ENCODE measurements at places on chromosomes 16 and 17.
A peak's percentile ranks its signal among the peaks of the same experiment; 100 is the strongest.

DNA sequence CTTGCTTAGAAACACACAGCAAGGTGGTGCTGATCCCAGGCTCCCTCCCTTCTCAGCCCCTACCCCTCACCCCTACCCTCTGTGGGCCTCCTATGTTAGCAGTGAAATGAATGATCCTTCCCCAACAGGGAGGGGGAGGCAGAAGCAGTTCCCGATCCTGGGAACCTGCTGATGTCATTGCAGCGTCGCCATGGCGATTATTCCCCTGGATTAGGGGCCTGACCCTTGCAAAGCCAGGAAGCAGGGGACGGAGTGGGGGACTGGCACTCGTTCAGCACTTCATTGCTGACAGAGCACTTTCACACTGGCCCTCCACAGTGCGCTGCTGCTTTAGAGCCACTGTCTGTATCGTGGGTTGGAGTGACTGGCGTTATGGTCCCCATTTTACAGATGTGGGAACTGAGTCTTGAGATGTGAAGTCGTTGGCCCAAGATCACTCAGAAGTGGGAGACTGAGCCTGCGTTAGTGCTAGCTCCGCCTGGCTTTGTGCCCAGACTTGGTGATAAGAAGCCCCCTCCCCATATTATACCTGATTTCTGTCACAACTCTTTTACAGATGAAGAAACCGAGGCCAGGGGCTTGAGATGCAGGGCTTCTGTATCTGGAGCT, 26.6 kb downstream of the LASP1 start:
- DNase-seq: no peak

DNA sequence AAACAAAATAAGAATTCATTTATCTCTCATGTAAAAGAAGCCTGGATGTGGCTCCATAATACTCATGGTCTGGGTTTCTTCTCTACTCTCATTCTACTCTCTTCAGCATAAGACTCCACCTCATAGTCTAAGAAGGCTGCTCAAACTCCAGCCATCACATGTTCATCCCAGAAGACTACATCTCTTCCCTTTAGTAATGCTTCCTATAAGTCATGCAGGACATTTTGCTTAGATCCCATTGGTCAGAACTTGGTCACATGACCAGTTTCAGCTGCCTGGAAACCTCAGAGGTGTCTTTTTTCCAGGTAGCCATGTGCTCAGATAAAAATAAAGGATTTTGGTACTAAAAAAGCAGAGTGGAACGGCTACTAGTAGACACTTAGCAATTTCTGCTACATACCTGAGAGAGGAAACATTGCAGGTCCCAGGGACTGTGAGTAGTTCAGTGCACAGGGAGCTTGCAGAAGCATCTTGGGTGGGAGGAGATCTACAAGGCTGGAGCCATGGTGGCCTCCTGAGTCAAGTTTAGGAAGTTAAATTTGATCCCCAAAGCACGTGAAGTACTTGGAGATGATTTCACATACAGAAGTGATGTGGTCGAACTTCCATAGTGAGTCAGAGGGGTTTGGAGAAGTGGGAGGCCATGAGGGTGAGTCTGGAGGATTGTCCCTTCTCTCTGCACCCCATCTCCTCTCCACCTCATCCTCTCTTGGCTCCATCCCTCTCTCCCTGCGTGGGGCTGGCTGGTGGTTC, 110.2 kb downstream of the CCDC182 start:
- DNase-seq: no peak

DNA sequence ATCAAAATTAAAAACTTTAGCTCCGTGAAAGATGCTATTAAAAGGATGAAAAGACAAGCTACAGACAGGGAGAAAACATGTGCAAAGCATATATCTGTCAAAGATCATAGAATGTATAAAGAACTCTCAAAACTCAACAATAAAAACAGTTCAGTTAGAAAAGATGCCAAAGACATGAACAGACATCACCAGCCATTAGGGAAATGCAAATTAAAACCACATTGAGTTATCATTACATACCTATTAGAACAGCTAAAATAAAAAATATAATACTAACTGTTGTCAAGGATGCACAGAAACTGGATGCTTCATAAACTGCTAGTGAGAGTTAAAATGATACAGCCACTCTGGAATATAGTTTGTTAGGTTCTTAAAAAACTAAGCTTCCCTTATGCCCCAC, 58.8 kb downstream of the NFATC3 start:
- DNase-seq: no peak

DNA sequence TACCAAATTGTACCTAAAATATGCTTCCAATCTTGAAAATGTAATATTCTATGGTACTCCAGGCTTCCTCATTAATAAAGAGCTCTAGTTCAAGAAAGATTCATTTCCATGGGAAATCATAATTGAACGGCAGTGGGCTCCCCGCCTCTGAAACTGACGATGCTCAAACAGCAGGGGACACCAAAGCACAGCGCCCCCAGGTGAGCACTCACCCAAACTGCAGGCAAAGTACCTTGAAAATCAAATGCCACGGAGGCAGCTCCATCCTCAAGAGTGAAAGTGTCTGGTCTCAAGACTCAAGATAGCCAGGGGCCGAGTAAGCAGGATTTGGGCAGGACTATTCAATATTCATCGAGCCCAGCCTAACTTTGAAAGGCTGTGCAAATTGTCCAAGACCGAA, 217.4 kb upstream of the TNRC6C start:
- DNase-seq: no peak

GRCh38 chr17:4769628-4770027, 2.1 kb upstream of the TM4SF5 start:
- DNase-seq: no peak

DNA sequence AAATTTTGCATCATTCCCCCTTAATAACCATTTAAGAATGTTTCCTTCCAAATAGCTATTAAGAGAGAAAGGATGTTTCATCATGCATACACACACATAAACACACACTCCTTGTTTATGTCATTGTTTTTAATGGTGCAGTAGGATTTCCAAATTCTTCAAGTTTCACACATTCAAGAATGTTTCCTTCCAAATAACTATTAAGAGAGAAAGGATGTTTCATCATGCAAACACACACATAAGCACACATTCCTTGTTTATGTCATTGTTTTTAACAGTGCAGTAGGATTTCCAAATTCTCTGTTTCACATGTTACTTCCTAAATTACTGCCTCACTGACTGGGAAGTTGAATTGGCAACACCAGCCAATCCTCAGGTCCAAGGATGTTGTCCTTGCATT, 7.8 kb downstream of the TOX3 start:
- DNase-seq: no peak

DNA sequence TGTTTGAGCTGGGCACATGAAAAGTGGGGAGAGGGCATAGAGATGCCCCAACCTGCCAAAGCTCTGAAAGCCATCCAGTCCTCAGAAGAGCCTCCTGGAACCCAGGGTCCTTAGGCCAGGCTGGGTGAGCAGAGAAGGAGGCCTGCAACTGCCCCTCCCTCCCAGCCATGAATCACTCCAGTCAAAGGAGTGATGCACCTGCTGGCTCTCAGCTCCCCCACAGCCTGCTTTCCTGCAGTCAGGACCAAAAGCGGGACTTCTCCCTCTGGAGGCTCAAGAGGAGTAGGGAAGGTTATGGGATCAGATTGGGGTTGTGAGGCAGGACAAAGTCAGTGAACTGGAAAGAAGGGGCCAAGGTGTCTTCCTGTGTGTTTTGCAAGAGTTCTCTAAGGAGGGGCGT, 145.6 kb downstream of the TMEM132E start:
- no peak for DNase-seq

DNA sequence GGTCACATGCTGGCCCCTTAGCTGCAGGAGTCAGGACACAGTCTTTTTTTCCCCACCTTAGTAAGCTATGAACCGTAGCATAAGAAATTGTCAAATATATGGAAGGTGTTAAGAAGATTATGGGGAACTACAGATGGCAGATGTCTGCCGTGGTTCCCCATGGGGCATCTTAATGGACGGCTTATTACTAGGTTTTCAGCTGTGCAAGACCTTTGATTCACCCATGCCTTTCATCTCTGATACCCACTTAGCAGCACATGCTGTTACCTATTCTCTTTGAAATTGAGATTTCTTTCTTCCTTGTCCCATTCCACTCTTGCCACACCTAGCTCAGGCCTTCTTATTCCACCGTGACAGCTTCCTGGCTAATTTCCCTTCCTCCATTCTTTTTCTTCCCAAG, 70.7 kb downstream of the RPTOR start:
- DNase-seq: no peak

GRCh38 chr16:3576211-3576610, 992 bp downstream of the NLRC3 start:
- DNase-seq: no peak

DNA sequence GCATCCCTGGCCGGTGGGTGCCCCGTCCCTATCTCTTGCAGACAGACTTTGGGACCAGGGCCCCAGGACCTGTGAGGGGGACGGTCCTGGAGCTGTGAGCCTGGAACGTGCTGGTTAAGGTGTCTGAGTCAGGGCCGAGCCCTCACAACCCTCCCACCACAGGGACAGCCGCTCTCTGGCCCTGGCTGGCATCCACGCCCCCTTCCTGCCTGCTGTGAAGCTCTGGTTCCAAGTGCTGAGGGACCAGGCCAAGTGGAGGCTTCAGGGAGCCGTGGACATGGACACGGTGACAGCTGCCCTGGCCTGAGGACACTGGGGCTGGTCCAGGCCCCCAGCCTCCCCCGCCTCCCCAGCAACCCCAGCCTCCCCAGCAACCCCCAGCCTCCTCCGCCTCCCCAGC, 6.6 kb downstream of the TSR3 start:
- DNase-seq: no peak

- DNase-seq: no peak
These were observed 15.4 kb downstream of the SMARCE1 start for GRCh38 chr17:40632216-40632615.

DNA sequence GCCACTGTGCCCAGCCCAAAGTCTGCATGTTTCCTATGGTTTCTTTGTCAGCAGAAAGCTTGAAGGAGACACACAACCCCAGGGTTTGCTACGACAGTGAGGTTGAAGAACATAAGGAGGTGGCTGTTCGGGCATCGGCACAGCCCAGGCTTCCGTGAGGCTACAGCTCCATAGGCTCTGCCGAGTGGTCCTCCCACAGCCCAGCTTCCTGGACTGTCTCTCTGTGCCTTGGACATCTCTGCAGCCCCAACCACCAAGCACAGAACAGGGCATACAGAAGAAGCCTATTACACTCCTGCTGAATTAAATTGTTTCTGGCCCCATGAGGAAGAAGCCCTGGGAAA, 3.2 kb upstream of the HAP1 start:
- DNase-seq: no peak

DNA sequence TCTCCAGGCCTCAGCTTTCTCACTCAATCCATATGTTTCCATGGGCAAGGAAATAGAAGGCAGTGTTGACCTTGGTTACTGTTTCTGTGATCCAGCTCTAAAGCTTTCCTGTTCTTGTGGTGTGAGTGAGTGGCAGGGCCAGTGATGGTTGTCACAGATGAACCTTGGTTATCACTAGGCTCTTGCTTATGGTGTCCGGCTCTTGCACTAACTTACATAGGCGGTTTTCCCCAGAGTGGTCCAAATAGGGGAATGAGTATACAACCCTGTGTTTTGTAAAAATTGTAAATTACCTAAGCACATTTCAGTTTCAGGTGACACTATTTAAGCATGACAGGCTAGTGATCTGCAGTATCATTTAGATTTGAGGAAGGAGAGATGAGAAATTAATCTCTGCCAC, 6.8 kb downstream of the MFSD11 start:
- no peak for DNase-seq

- no peak for DNase-seq
These were observed 1.9 kb downstream of the ELOB start for GRCh38 chr16:2775131-2775716.

DNA sequence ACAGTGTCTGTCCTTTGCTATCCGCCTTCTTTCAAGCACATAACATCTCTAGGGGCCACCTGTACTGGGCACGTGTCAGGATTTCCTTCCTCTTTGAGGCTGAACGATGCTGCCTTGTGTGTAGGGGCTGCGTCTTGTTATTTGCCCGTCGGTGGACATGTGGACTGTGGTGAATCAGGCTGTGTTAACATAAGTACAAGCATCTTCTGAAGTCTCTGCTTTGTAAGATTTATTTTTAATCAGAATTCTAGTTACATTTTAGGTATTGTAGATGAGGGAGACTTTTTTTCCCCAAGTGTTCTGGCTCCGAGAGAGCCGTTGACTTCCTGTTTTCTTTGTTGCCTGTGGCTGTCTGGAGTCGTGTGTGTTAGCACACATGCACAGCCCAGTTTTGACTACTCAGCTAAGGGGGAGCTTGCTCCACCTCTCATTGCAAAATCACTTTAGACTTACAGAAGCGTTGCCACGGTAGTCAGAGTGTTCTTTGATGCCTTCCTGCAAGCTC, 26.1 kb downstream of the SPG7 start:
- DNase-seq: no peak

GRCh38 chr17:16354585-16354984, 1.3 kb upstream of the CENPV start:
- DNase-seq: no peak

- DNase-seq: no peak
These were observed 6.0 kb downstream of the HS3ST6 start for GRCh38 chr16:1912215-1912543.

DNA sequence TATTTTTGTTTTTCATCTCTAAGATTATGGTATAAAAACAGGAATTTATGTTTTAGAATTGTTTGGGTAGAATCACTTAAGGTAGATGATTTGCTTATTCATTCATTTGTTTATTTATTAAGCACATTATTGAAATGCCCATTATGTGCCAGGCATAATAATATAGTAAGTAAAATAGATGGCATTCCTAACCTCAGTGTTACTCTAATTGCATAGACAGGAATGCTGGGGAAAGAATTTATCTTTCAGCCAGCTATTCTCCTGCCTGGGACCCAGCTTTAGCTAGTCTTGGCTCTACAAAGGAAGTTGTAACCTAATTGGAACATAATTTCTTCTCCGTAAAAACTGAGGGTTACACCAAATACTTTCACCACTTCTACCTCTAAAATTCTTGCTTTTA, 44.6 kb downstream of the NFAT5 start:
- no peak for DNase-seq

GRCh38 chr16:86986136-86986535, 331.1 kb downstream of the C16orf95 start:
- no peak for DNase-seq

DNA sequence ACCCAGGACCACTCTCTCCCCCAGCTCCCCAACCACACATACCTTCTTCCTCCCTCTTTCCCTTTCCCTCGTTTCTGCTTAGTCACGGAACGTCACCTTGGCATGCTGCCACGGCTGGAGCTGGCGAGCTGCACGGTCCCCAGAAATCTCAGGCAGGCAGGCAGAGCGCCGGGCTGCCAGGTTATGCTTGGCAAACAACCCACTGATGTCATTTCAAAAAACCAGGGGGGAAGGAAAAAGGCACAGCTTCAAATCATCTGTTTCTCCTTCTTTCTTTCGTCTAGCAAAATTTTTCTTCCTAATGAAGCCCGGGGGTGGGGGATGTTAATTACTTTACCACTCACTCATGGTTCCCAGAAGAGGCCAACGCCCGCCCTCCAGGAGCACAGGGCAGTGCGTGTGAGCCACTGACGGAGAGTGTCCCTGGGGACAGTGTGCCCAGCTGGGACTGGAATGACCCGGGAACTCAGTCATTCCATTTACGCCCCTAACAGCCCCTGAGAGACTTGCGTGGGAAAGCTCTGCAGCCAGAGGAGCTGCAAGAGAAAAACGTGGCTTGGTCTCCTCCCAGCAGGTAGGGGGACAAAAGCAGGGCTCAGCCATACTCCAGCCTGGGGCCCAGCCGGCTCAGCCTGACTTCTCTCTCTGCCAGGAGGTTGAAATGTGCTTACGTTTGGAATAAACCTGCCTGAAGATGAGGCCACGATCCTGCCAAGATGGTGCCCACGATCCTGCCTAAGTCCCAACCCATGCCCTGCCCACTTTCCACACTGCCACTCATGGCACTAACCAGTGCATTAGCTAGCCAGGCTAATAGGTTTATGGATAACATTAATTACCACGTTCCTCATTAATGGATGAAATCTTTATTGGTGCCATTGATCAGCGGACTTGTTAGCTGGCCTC, 198.9 kb downstream of the ZFHX3 start:
- peak; percentile 78 for DNase-seq

- DNase-seq: no peak
These were observed 22.7 kb downstream of the RNF43 start for GRCh38 chr17:58394534-58395223.

Data from urinary bladder (tissue), 4 donors.